LHCN-M2 (cell line): ENCODE measurements at places on chromosomes 4 and X. TPM values are rescaled to one million over a fixed set of nuclear protein-coding genes. Genes with fewer than 3 reads are reported as not detected.

ARMCX2 gene
- total RNA-seq = 199 and 221 TPM in 2 replicates

ZNF185 gene
- total RNA-seq = 0.38 and 0.92 TPM in 2 replicates

RAB33B gene
- total RNA-seq = 3.6 and 3.7 TPM in 2 replicates

HSFX2 gene
- not detected in 2 replicates for total RNA-seq

TLR1 gene
- 2.7 and 2.9 TPM in 2 replicates for total RNA-seq

ZNF732 gene
- not detected in 2 replicates for total RNA-seq

ZNF518B gene
- 6.1 TPM in 2 replicates for total RNA-seq

CLGN gene
- total RNA-seq = not detected in 2 replicates

ETDC gene
- not detected in 2 replicates for total RNA-seq

BANK1 gene
- 0.06 TPM in 1 of 2 replicates, not detected in the other for total RNA-seq

FRMD7 gene
- not detected in 2 replicates for total RNA-seq

L1CAM gene
- 0.29 and 2.1 TPM in 2 replicates for total RNA-seq

CCDC160 gene
- total RNA-seq = 0.17 and 0.58 TPM in 2 replicates

MAP9 gene
- total RNA-seq = 2.9 and 3.3 TPM in 2 replicates

BCORL1 gene
- total RNA-seq = 0.90 and 1.4 TPM in 2 replicates

LNX1 gene
- total RNA-seq = 10.8 and 15.0 TPM in 2 replicates

BBS12 gene
- total RNA-seq = 3.3 and 5.5 TPM in 2 replicates

NXF2B gene
- total RNA-seq = not detected in 2 replicates

TBX22 gene
- not detected in 2 replicates for total RNA-seq

HSFX4 gene
- total RNA-seq = not detected in 2 replicates

MAGEA4 gene
- total RNA-seq = not detected in 2 replicates

TEX13C gene
- not detected in 2 replicates for total RNA-seq

RBM46 gene
- total RNA-seq = 0.06 TPM in 1 of 2 replicates, not detected in the other

PASD1 gene
- not detected in 2 replicates for total RNA-seq

PPP1R2C gene
- total RNA-seq = not detected in 2 replicates

MCF2 gene
- 1.9 and 3.2 TPM in 2 replicates for total RNA-seq

RTL3 gene
- 0.06 and 0.29 TPM in 2 replicates for total RNA-seq

TMEM35A gene
- 3.5 and 3.8 TPM in 2 replicates for total RNA-seq

FREM3 gene
- not detected in 2 replicates for total RNA-seq

POU3F4 gene
- not detected in 2 replicates for total RNA-seq

P2RY10 gene
- total RNA-seq = not detected in 2 replicates

PNMA6A gene
- total RNA-seq = not detected in 2 replicates

SCML2 gene
- total RNA-seq = 4.2 and 5.6 TPM in 2 replicates

NUDT9 gene
- total RNA-seq = 8.4 and 11.8 TPM in 2 replicates

BMPR1B gene
- total RNA-seq = 11.5 and 14.5 TPM in 2 replicates

RNF150 gene
- 0.29 and 0.45 TPM in 2 replicates for total RNA-seq

ARHGAP36 gene
- not detected in 2 replicates for total RNA-seq

SPANXN5 gene
- not detected in 2 replicates for total RNA-seq

XAGE1A gene
- total RNA-seq = not detected in 2 replicates

FAM9B gene
- 0.06 and 0.17 TPM in 2 replicates for total RNA-seq

HS3ST1 gene
- under 0.01 and 0.06 TPM in 2 replicates for total RNA-seq

PPEF2 gene
- total RNA-seq = 0.06 TPM in 1 of 2 replicates, not detected in the other

LRIT3 gene
- not detected in 2 replicates for total RNA-seq

GLRA3 gene
- not detected in 2 replicates for total RNA-seq

FIP1L1 gene
- 44.1 and 46.5 TPM in 2 replicates for total RNA-seq

PPBP gene
- 0.64 TPM in 1 of 2 replicates, not detected in the other for total RNA-seq

HTR2C gene
- not detected in 2 replicates for total RNA-seq

TRAPPC2 gene
- total RNA-seq = 11.5 TPM in 2 replicates

CLTRN gene
- total RNA-seq = not detected in 2 replicates

CHRNA9 gene
- 0.29 and 0.51 TPM in 2 replicates for total RNA-seq

GRIA2 gene
- total RNA-seq = not detected in 2 replicates

F9 gene
- total RNA-seq = not detected in 2 replicates

MED28 gene
- total RNA-seq = 6.3 and 9.2 TPM in 2 replicates

ASB12 gene
- total RNA-seq = not detected in 2 replicates

ARMCX6 gene
- 32.8 and 33.5 TPM in 2 replicates for total RNA-seq

UGT2A2 gene
- not detected in 2 replicates for total RNA-seq

G3BP2 gene
- 181 and 184 TPM in 2 replicates for total RNA-seq
